Effector memory CD4-positive, alpha-beta T cell (primary cell): ENCODE measurements at places on chromosomes 13 and 19.
A peak's percentile ranks its signal among the peaks of the same experiment; 100 is the strongest.

DNA sequence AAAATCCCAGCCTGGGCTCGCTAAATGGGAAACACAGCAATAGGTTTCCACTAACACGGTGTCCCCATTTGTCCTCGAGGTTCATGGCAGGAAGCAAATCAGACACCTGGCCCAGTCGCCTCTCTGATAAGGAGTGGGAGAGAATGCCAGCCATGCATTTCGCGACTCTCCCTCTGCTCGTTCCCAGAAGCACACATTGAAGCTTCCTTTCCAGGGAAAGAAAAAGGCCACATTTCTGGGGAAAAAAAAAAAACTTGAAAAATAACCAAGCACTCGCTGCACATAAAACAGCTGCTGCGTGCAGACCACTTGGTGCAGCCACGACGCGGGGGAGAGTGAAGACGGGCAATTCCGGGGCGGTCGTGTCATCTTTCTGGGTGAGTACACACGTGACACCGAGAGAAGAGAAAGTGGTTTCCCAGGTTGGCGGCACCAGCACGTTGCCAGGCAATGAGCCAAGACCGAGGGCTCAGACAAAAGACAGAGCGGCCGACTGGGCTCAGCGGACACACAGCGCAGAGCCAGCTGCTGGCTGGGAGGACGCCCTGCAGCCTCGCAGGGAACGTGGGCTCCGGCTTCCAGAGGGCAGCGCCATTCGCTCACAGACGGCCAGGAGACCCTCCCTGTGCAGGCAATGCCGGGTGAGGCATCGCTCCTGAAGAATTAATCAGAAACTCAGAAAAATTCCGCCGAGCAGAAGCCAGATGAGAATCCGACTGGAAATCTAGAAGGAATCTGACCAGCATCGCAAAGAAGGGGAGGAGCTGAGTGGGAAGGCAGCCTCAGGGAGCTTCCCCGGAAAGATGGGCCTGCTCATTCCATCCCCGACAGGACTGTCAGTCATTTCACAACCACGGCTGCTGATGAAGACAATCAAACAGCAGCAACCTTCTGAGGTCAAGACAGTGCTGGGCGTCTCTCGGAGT is 83.2 kb upstream of the IRS2 start:
- no peak for DNase-seq

GRCh38 chr19:31285744-31286143 is 63.5 kb downstream of the TSHZ3 start:
- DNase-seq: no peak

DNA sequence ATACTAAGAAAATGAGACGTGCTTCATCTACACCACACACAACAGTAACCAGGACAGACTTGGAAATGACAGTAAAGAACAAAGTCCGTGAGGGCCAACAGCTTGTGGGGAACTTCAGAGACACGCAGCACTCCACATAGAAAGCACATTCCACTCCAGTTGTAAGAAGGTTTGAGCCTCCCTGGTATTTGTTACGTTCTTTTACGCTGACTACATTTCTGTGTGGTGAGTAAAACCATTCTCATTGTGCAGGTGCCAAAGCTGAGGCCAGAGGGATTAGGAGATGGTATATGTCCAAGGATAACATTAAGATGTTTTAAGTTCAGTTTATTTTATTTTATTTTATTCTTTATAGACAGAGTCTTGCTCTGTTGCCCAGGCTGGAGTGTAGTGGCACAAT is 1189.9 kb downstream of the UQCRFS1 start:
- no peak for DNase-seq

GRCh38 chr19:41860419-41861115 is 512 bp downstream of the RPS19 start:
- no peak for DNase-seq

- no peak for DNase-seq
These were observed 10.4 kb downstream of the ERVK3-1 start for GRCh38 chr19:58315580-58315979.

DNA sequence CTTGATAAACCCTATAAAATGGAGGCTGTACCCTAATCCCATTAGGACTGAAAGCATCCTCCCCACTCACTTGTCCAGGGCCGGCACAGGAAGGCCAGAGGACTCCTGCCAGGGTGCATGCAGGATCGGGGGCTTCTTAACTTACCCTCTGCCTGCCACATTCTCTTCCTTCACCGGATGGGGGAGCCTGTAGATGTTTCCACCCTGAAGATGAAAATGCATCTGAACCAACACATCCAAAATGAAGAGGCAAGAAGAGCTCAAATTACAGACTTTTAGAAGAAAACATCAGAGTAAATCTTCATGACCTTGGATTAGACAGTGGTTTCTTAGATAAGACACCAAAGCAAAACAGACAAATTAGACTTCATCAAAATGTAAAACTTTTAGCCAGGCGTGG is 25.9 kb upstream of the NAPA start:
- no peak for DNase-seq

GRCh38 chr13:42874221-42874620 is 92.8 kb downstream of the FAM216B start:
- DNase-seq: no peak

- DNase-seq: peak; percentile 30
These were observed 4.3 kb upstream of the DUXA start for GRCh38 chr19:57171551-57172081.

DNA sequence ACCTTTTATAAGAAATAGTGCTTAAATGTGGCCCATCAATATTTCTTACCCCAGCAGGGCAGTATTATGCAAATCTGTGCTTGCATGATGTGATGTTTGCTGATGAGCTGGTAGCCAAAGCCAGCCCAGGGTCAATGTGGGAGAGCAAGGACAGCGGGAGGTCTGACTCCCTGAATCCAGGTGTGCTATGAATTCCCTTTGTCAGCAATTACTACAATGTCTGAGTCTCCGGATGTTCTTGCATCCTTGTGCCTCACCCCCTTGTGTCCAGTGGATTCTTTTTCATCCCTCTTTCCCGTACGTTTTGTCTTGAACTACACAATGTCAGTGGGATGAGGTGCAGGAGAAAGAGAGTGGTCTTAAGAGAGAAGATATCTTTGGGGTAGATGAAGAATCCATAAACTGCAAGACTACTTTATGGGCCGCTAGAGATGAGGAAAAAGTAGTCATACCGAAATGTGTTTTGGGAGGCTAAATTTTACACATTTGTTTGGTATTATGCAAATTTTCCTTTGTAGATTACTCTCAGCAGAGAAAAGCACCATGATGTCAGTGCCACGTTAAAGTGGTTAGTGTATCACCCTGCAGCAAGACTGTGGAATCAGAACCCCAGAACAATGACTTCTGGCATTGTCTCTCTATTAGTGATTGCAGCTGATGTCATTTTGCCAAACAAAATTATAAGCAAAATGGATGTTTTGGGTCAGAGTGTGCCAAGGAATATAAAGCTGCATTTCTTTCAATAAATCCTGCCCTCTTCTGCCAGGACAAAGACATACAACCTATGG is 53.5 kb upstream of the TSHZ3 start:
- no peak for DNase-seq

DNA sequence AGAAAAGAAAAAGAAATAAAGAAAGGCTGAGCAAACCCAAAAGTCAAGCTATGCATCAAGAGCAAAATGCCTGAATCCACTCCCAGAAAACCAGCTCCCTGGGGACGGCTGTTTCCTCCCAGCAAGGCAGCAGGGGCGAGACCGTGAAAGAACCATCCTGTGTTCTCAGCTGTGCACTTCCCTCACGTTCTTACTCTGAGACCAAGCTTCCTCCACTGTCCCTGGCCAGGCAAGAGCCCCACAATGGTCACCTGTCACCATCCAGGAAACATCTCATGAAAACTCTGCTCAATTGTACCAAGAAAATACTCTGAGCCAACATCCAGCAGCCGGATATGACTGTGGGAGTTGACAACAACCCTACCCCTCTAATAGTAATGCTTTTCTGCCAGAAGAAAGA is 22.9 kb downstream of the RAB20 start:
- DNase-seq: no peak

- DNase-seq: no peak
These were observed 101.5 kb downstream of the STARD13 start for GRCh38 chr13:33184112-33184490.

DNA sequence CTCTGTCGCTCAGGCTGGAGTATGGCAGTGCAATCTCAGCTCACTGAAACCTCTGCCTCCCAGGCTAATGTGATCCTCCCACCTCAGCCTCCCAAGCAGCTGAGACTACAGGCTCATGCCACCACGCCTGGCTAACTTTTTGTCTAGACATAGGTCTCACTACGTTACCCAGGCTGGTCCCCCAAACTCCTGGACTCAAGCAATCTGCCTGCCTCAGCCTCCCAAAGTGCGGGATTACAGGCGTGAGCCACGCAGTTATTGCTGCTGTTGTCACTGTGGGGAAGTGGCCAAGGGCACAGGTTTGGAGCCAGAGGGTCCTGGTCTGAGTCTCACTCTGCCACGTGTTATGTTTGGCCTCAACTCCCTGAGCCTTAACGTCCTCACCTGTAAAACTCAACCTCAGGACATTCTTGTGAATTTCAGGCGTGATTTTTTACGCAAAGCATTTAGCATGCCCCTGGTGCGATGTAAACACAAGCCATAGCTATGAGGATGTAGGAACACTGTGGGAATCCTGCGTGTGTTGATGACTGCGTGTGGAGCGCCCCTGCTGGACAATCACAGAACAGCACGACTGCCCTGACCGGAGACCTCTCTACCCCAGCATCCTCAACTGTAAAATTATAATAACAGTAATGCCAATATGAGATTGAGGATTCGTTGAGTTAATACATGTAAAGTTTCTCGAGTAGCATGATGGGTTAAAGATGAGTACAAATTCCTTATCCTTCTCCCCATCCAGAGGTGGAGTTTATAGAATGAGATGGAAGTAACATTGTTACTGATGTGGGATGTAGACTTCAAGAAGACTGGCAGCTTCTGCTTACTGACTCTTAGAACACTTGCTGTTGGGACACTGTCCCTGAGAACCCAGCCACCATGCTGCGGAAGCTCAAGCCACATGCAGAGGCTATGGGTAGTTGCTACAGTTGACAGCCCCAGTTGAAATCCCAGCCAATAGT is 41.8 kb upstream of the PNMA8B start:
- DNase-seq: peak; percentile 26

DNA sequence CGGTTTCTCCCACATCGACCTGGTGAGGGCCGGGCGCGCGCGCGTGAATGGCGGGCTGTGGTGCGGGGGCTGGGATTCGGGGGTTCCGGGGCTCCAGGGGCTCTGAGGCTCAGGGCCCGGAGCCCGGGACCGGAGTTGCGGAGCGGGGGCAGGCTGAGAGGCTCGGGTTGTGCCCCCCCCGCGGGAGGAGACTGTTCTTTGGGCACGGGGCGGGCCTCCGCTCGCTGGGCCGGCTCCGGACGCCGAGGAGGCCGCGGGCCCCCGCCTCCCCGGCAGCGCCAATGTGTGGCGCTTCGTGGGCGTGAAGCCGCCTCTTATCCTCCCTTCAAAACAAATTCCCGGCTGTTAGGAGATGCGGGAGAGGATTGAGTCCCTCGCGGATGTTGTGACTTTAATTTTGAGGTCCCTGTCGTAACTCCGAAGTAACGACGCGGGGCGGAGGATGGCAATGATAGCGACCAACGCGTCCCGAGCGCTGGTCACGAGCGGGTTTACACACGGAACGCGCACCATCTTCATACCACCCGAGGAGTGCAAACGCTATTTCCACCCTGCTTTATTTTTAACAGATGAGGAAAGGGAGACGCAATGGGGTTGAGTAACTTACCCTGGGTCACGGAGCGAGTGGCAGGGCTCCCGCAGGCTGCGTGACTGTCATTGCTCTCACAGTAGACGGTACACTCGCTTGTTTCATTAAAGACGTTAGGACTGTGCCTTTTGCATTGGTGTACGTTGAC is 536 bp downstream of the UBA2 start:
- DNase-seq: peak; percentile 1

GRCh38 chr13:60431108-60431700 is 34.2 kb downstream of the TDRD3 start:
- no peak for DNase-seq

DNA sequence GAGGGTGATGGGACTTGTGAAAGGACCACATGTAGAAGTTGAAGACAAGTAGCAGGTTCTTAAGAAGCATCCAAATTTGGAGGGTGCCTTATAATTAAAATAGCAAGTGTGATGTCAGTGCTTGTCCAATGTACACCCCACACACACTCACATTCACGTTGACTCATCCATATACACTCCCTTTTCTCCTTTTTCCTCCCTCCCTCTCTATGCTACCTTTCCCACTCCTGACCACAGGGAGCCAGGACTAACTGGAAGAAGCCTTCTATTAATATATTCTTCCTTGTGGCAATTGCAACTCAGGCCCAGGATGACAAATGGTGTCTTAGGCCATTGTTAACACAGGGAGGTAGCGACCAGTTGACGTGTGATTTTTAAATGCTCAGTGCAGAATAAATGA is 16.3 kb upstream of the GPR183 start:
- DNase-seq: no peak

DNA sequence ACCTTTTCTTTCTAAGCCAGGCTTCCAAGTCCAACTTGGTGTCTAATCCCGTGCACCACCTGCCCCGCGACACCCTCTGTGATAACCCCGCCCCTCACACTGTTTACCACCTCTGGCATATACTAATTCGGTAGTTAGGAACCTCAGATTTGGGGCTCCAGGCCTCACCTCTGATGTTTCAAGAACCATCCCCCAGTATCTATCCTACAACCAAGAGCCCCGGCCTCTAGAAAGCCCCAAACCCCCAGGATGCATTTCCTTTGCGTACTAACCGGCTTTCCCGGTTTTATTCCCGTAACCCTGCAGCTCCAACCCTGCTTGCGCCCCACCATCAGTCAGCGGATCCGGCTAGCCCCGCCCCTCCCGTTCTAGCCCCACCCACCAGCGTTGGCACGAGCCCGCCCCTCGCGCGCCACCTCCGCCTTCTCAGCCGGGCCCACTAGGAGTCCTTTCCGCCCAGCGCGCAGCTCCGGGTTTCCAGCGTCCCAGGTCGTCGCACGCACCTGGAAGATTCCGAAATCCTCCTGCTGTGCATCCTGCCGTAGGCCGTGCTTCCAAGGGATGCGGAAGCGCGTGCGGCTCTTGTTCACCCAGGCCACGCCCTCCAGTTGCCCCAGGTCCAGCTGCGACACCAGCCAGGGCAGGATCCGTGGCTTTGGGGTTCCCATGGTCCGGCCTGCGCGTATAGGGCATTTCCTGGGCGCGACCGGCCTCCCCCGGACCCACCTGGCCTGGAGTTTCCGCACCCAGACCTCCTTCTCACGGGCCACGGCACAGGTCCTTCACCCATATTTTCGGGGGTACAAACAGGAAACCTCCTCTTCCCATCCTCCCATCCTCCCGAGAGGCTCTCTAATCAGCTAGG is 1.3 kb downstream of the IRF3 start:
- DNase-seq: peak; percentile 87

- DNase-seq: no peak
These were observed 187.7 kb downstream of the RAP2A start for GRCh38 chr13:97621631-97622030.
